ENCODE measurements at places on chromosomes 16 and 17. TPM values are rescaled to one million over a fixed set of nuclear protein-coding genes. Genes with fewer than 3 reads are reported as not detected.

CES1 gene
- total RNA-seq, result 1.2 TPM

TP53TG3C gene
- not detected for total RNA-seq

GJC1 gene
- total RNA-seq, result under 0.01 TPM

MPP3 gene
- total RNA-seq, result 10.0 TPM

NFAT5 gene
- 9.9 TPM for total RNA-seq

TEKT1 gene
- not detected for total RNA-seq
